ENCODE measurements at places on chromosomes 11 and 22.
A peak's percentile ranks its signal among the peaks of the same experiment; 100 is the strongest.

- no peak for DNase-seq
These were observed 86.4 kb downstream of the CELSR1 start for GRCh38 chr22:46450931-46451561.

- no peak for DNase-seq
These were observed 250.6 kb upstream of the PLET1 start for GRCh38 chr11:112511271-112511670.

DNA sequence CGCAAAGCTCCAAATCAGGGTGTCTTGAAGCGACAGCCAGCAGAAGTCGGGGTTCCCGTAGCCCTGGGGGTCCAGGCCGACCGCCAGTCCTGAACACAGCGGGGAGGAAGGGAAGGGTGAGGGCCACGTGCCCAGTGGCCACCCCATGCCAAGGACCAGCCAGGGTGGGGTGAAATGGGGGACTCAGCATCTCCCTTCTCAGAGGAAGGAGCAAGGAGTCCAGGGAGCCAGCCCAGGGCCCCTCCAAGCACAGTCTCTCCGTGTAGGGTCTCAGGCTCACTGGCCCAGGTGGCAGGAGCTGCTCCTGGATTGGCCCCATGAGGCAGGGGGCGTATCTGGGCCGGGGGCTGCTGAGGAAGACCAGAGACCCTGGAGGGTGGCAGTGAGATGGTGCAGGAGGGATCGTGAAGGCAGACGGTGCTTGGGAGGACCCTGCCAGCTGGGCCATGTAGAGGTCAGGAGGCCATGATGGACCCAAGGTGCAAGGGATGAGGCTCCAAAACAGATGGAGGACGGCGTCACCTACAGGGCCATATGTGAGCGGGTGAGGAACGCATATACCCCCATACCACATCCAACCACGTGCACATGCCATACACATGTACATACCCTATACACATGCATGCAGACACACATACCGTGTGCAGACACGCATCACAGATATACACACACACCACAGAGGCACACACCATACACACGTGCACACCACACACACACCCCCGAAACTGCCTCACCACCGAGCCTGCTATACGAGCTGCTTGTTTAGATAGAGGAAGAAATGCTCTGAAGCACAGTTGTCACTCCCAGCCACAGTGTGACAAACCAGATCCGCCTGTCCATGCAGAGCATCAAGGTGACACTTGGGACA lies 34.4 kb downstream of the TRMU start:
- DNase-seq = no peak

DNA sequence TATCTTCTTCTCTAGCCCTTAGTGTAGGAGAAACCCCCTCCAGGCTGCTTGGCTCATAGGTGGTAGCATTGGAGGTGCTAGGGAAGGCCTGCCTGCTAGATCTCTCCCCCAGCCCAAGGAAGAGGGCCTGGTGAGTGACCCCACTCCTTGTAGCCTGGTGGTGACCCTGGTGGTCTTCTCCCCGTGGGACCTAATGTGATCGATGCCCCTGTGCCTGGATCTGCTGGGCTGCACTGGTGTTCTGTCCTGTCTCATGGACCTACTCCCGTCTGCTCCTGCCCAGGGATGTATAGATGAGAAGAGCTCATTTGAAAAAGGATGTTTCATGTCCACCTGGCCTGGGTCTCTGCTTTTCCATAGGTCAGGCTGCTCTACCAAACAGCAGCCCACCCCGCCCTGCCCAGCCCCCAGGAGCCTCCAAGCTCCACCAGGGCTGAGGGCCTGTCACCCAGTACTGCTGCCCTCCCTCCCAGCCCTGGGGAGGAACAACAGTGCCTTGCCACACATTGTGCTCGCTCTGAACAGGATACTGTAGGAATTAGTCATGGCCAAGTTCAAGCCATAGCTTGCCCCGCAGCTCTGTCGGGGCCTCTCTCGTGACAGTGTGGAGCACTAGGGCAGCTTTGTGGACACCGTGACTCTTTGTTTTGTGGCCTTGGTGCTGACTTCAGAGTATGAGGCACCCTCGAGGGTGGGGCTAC lies 19.7 kb downstream of the SLC37A2 start:
- DNase-seq = peak; percentile 15

GRCh38 chr11:62778441-62778840 lies 7.2 kb downstream of the TAF6L start:
- no peak for DNase-seq
